ENCODE measurements at places on chromosomes 2 and 18.

DNA sequence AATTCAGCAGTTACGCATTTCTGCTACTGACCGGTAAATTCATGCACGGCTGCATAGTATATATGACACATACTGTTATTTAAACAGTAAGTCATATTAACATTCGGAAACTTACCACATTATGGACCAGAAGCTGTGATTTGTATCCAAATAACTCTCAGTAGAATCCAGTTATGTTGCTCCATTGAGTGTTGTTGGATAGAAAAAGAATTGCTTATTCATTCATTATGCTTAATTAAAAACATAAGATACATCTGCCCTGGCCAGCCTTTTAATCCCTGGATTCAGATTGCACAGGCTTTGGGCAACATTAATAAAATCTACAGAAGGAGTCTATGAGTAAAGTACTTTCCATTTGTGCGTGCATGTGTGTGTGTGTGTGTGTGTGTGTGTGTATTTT is 111.3 kb downstream of the CPS1 start:
- DNase-seq = no peak

DNA sequence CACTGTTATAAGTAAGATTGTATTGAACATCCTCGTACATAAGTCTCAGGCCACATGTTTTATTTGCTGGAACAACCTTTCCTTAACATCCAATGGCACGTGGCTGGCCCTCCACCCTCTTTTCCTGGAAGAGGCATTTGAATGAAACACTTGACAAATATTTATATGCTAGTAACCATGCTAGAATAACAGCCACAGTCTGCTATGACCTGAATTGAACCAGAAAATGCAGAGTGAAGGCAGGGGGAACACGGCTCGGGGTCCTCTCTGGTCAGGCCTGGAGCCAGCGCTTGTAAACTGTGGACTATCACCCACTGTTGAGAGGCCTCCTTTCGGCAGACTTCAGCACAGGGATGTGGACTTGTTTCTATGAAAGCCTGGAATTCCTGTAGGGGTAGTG is 198.2 kb upstream of the COPS8 start:
- DNase-seq = no peak

DNA sequence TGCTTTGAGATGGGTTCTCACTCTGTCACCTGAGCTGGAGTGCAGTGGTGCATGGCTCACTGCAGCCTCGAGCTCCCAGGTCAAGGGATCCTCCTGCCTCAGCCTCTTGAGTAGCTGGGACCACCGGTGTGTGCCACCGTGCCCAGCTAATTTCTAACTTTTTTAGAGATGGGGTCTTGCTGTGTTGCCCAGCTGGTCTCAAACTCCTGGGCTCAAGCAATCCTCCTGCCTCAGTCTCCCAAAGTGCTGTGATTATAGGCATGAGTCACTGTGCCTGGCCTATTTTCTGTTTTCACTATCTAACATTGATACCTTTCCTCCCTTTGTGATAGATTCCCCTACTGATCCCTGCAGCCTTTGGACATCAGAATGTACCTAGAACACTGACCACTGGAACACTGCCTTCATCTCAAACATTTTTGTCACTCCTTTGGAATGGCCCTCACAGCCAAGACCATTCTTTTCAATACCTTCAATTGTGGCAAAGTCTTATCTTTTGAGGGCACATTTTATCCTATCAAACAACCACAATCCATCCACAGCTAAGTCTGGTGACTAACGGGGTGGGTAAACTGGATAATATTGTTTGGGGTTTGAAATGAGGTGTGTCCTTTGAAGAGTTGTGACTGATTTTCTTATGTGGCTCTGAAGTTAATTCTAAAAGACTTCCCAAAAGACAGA is 43.7 kb downstream of the EPAS1 start:
- no peak for DNase-seq

DNA sequence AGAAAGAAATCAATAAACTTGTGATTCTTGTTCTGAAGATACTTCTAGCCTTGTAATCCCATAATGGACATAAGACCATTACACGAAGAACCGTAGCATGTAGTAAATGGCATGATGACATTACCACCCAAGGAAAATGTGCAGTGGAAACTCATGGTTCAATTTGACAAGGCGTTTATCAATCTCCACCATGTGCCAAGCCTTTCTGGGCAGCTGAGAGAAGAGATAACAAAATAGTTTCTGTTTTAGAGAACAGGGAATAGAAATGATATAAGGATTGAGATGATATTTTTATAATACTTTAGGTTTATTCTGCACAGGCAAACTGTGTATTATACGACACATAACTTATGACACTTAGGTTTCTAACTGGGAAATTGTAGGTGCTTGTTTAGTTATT is 19.2 kb downstream of the ABI2 start:
- DNase-seq = no peak

- no peak for DNase-seq
These were observed 67.3 kb downstream of the NDUFA10 start for GRCh38 chr2:239957681-239958472.

DNA sequence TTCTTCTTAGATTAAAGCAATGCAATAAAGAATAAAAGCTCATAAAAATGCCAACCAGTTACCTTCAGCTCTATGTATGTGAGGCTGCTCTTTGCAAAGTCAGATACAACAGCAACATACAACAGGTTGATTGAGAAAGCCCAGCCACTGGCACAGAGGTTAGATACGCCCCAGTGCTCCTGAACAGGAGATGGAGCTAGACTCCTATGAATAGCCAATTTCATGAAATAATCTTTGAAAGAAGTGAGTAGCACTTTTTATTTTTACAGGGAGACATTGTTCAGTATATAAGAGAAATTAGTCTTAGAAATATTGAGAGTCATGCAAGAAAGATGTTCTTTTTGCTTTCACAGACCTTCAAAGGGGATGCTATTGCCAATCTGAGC is 362.4 kb upstream of the MEX3C start:
- DNase-seq = no peak

DNA sequence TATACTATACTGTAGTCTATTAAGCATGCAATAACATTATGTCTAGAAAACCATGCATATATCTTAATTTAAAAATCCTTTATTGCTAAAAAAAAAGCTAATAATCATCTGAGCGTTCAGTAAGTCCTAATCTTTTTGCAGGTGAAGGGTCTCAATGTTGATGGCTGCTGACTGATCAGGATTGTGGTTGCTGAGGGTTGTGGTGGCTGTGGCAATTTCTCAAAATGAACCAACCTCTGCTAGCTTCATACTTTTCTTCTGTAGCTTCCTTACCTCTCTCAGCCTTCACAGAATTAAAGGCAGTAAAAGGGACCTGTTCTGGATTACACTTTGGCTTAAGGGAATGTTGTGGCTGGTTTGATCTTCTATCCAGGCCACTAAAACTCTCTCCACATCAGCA is 235.8 kb downstream of the NBAS start:
- no peak for DNase-seq

GRCh38 chr2:119691651-119692245 is 12.7 kb downstream of the TMEM177 start:
- DNase-seq = no peak

DNA sequence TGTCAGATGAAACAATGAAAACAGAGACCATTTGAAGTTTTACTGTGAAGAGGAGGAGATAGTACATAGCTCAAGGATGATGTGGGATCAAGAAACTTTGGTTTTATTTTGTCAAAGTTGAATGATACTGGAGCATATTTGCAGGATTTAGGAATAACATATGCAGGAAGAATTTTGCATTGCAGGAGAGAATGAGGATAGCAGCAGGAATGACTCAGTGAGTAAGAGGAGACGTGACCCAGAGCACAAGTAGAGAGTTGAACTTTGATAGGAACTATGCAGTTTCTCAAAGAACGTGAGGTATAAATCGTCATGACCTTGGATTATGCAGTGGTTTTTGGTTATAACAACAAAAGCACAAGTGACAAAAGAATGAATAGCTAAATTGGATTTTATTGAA is 47.7 kb downstream of the MAPRE2 start:
- no peak for DNase-seq

- no peak for DNase-seq
These were observed 807.8 kb downstream of the DSC3 start for GRCh38 chr18:30234755-30235154.

DNA sequence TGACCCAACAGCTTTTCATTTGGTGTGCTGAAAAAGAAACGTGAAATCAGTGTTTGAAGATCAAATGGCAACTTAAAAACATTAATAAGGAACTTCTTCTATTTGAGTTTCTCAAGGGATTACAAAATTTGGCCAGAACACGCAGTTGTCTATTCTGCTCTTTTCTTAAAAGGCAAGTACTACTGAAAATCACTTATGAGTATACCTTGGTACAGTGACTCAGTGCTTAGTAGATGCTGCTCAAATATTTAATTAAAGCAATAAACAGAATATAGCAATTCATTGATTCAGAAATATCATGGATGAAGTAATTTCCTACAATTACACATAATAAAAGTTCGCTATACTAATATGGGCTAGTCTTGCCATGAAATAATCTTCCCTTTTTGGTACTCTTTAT is 38.2 kb upstream of the MCM6 start:
- no peak for DNase-seq

GRCh38 chr2:97966545-97967215 is 29.1 kb downstream of the TMEM131 start:
- no peak for DNase-seq

DNA sequence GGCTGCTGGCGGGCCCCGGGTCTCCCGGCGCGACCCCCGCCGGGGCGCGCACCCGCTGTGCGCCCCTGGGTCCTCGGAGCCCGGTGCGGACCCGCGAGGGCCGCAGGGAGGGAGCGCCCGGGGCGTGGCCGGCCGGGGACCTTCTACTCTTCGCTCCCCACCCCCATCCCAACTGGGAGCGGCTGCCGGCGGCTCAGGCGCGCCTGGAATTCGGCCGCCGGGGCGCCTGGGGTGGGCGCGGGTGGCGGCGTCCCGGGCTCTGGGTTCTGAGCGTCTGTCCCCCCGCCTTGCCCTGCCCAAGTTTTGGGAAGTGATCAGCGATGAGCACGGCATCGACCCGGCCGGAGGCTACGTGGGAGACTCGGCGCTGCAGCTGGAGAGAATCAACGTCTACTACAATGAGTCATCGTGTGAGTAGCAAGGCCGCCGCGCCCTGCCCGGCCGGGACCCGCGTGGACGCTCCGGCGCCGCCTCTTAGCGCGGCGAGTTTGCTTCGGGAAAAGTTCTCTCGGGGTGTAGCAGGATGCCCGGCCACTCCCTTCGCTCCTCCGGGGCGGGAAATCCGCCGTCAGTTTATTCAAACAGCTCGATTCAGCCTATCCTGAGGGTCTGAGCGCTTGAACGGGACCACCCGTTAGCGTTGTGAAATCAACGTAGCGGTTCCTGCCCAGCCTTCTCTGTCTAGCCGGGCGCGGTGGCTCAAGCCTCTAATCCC is 502 bp downstream of the TUBB6 start:
- DNase-seq = no peak

GRCh38 chr2:219713110-219713509 is 85.7 kb downstream of the SLC4A3 start:
- no peak for DNase-seq

DNA sequence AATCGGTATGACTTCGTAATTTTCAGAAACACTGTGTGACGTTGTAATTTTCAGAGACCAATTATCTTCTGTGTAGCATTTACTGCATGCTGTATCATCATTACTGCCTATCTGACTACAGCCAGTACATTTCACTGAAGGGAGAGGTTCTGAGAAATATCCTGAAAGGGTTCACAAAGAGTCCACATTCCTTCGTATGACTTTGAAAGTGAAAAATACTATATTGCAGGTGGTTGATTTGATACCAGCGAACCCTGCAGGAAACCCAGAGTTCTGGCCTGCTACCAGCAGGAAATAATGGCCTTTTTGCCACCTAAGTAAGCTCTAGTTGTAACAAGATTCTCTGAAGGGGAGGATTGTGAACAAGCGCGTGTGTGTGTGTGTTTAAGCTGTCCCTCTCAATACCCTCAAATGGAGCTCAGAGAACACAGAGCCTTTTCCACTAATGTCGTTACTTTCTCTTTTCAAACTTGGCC is 155.5 kb downstream of the ARHGAP28 start:
- DNase-seq = no peak

- DNase-seq = no peak
These were observed 39.0 kb downstream of the TGFA start for GRCh38 chr2:70514612-70515055.

GRCh38 chr18:69946608-69947155 is 991 bp downstream of the CD226 start:
- DNase-seq = no peak

DNA sequence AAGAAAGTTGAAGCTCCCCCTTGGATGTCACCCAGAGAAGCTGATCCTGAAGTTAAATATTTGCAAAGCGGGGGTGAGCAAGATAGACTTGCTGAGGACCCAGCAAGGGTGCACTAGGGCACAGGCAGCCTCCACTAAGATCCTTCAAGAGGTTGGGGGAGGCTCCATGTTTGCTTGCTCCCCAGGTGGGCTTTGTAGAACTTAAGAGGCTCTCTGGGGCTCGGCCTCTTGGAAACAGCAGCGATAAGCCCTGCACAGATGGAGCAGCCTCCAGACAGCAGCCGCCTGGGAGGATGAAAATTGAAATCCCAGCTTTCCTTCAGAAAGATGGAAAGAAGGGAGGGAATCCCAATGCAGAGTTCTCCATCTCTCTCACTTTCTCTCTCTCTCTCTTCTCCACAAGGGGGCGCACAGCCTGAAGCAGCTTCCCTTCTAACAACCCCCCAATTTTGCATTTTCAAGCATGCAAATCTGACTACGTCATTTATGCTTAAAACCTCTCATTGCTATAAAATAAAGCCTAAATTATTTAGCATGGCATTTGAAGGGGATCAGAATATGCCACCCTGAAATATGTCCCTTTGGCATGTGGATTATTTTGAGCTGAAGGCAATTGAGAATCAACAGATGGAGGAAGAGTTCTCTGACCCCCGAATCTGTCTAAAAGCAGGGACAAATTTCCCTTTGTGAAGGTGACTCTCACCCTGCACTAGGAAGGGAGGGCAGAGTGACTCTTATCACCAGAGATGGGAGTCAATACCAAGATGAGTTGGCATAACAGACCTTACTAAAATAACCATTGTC is 185.7 kb upstream of the KLHL29 start:
- DNase-seq = no peak

DNA sequence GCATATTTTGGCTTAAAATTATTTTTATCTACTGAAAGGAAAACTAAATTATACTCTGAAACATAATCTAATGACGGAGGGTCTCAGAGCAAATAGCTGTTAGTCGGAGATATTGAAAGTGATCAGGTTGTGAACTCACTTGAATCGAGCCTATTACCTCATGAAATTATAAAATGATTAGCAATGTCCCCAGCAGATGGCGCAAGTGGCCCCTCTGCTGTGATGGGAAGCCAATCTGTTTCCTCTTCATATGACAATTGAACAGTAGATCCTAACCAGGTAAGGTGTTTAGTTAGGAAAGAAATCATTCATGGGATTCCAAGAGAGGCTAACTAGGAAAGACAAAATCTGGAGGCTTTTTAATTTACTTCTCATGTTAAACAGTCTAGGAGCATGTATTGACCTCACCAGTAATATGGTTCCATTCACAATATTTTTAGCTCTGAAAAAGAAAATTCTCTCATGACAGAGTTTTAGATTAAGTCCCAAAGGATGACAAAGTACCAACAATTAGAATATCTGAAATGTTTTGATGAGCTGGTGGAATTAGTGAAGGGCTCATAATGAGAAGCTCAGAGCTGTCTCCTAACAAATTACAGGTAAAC is 29.9 kb upstream of the MPPE1 start:
- peak; percentile 63 for DNase-seq
